ENCODE measurements at places on chromosomes 13 and 19.

- no peak for DNase-seq
Measured at GRCh38 chr13:19607523-19608078, 25.9 kb upstream of the MPHOSPH8 start.

- no peak for DNase-seq
Measured at GRCh38 chr13:51632591-51633362, 48.5 kb downstream of the WDFY2 start.

- no peak for DNase-seq
Measured at GRCh38 chr13:27053210-27053884, 118.3 kb downstream of the USP12 start.

DNA sequence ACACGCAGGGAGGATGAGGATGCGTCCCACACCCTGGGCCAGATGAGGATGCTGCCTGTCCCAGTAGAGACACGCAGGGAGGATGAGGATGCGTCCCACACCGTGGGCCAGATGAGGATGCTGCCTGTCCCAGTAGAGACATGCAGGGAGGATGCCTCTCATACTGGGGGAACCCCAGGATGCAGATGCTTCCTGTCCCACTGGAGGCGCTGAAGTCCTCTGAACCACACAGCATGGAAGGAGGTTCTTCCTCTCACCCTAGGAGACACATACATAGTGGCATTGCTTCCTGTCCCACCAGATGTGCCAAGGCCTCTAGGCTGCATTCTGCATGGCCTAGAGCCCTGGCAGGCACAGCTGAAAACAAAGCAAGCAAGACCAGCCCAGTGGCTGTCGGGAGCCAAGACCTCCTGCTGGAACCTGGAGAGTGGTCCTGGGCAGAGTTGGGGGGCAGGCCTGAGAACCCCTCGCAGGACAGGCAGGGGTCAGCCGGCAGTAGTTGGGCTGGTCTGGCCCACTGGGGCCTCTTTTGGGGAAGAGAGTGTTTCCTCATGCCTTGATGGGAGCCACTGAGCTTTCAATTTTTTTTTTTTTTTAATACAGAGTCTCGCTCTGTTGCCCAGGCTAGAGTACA lies 4.3 kb downstream of the HPN start:
- no peak for DNase-seq

- DNase-seq = no peak
Measured at GRCh38 chr13:51158880-51159518, 47.9 kb upstream of the C13orf42 start.

DNA sequence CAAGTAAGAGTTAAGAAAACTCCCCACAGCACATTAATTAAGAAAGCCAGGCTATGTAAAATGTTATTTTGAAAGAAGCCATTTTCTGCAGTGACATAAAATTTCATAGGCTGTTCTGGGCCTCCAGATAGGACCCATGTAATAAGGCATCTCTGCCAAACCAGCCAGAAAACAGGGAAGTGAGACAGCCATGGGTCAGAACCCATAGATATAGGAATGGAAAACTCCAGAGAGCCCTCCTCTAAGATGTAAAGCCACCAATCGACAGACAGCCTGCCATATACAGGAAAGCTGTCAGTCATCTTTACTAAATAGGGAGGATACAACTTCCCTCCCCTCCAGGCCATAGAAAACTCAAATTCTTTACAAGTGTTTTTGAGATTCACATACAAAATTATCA lies 493.3 kb downstream of the COG6 start:
- no peak for DNase-seq

GRCh38 chr13:98482476-98483444 lies 94.1 kb downstream of the STK24 start:
- DNase-seq = no peak

DNA sequence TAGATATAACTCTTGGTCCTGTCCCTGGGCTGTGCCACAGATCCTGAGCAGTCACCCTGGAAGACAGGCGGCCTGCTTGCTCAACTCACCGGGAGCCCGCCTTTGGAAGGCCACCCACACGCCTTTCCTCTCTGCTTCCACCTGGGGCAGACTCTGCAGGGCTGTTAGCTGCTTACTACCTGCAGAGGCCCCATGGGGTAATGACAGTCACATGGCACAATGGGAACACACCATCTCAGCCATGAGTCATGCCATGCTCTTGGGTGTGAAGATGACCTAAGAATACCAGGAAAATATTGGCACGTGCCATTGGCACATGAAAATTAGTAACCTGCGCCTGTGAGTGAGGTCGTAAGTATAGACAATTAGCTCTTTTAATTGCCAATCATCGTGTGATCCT lies 108.6 kb downstream of the COL4A2 start:
- DNase-seq = no peak

- no peak for DNase-seq
Measured at GRCh38 chr13:20193162-20193906, 596 bp upstream of the GJB2 start.

DNA sequence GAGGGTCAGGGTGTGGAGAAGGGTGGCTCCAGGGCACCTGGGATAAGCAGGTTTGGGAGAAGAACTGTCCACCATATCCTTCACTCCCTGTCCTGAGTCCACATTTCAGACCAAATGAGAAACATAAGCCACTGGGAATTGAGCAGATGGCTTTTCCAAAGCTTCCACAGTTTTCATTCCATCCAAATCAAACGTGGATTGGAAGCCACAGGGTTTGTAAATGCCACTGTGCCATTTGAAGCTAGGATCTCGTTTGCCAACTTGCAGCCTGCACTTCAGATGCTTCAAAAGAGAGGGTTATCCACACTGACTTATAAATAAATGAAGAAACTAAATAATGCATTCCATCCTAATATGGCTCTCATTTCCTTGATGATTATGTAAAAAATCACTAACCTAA lies 81.5 kb downstream of the UQCRFS1 start:
- DNase-seq = no peak

GRCh38 chr19:40415768-40416167 lies 2.6 kb upstream of the PRX start:
- no peak for DNase-seq

DNA sequence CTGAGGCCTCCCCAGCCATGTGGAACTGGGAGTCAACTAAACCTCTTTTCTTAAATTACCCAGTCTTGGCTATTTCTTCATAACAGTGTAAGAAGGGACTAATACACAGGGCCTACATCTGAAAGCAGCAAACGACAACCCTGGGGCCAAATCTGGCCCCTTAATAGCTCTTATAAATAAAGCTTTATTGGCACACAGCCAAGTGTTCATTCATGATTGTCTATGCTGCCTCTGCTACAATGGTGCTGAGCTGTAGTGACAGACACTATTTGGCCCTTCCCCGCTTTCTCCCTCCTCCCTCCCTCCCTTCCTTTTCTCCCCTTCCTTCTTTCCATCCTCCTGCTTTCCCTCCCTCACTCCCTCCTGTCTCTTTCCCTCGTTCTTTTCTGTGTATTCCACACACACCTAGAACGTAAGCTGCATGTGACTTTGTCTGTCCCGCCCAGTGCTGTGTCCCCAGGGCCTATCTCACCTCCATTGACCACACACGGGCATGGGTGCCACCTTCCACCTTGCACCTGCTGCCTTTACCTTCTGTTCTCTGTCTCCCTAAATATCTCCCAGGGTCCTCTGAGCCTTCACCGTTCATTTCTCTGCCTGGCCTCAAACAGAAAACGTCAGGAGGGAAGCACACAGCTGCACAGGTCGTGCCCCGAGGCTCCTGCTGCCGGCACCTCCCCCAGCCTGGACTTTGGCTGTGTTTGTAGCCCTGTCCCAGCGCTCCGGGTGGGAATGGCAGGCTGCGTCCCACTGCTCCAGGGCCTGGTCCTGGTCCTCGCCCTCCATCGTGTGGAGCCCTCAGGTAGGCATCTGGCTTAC lies at the start of gene PROZ:
Gene PROZ, plus strand, starts transcription at position 720 of the 819 bp plus-strand sequence. Its CDS starts 13 bp downstream, at position 733.
- no peak for DNase-seq

DNA sequence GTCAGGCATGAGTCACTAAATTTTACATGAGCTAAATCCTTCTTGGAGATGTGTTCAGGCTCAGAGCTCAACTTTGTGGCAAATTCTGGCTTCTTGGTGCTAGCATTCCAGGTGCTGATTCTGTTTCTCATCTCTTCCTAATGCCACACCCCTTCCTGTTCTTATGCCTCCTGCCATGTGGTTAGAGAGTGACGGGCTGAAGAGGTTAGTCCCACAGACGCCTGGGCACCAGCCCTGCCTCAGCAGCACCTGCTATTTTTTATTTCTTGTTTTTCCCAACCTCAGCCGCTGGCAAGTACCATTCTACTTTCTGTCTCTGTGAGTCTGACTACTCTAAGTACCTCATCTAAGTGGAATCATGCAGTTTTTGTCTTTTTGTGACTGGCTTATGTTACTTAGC lies 329.5 kb downstream of the KCNRG start:
- DNase-seq = no peak

- no peak for DNase-seq
Measured at GRCh38 chr13:48489666-48490065, 43.2 kb downstream of the RCBTB2 start.

DNA sequence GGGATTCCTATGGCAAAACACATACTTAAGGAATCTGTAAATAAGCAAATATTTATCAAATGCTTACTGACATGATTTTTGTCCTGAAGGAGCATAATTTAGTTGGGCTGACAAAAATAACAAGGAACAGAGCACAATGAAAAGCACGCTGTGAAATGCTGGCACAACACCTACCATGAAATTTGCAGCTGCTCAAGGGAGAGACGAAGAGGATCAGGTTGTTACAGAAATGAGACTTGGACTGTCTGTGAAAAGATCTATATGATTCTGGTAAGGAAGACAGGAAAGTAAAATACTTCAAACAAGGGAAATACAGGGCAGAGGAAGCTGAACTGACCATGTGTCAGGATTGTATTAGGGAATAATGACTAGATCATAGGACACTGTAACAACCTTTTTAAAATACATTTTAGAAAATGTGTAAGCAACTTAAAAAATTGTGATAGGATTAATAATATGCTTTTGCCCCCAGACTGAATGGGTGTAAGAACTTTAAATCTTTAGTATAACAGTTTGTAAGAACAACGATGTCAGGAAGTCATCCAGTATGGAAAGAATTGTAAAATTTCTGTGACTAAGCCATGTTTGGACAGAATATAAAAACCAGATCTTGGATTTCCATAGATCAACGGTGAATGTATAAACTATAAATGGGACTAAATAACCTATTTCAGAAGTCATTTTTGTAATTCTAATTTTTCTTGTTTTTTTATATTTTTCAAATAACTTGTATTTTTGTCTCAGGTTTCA lies 1556.0 kb downstream of the EFNB2 start:
- no peak for DNase-seq

GRCh38 chr13:109331011-109331433 lies 455.4 kb downstream of the IRS2 start:
- DNase-seq = no peak

DNA sequence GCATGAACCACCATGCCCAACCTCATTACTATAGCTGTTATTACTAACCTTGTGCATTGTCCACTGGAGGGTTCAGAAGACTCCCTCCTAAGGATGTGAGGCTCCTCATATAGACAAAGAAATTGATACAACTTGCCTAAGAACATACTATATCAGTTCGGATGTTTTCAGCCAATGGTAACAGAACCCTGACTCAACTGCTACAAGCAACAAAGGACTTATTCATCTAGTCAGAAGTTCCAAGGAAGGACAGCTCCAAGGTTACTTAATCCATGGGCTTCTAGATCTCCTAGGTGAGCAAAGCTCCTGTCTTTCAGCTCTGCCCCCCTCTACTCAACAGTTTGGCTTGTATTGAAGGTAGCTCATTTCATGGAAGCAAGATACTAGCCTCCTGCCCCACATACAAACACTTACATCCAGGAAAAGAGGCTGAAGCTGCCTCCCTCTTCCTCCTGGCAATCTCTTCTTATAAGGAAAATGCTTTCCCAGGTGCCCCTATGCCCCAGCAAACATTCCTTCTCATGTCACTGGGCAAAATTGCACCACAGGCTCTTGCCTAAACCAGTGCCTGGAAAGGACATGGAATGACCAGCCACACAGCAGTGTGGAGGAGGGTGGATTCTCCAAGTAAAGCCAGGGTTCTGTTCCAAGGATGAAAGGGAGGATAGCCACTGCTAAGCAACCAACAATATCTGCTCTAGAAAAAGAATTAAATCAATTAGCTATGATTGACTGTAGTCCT lies 497.8 kb downstream of the FOXO1 start:
- DNase-seq = no peak

DNA sequence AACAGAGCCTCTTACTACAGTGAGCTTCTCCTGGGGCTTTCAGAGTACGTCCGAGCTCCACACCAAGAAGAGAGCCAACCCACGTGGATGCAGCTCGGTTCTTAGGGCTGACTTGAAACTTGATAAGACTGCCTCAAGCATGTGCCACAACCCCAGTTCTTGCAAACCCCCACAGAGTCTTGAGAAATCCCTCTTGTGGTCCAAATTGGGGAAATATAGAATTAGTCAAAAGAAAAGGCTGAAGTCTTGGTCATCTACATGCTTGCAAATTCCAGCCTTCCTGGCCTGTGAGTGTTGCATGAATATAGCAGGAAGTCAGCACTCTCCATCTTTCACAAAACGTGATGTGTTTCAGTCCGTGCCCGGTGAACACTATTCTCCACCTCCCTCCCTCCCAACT lies 95.2 kb downstream of the GGACT start:
- no peak for DNase-seq

DNA sequence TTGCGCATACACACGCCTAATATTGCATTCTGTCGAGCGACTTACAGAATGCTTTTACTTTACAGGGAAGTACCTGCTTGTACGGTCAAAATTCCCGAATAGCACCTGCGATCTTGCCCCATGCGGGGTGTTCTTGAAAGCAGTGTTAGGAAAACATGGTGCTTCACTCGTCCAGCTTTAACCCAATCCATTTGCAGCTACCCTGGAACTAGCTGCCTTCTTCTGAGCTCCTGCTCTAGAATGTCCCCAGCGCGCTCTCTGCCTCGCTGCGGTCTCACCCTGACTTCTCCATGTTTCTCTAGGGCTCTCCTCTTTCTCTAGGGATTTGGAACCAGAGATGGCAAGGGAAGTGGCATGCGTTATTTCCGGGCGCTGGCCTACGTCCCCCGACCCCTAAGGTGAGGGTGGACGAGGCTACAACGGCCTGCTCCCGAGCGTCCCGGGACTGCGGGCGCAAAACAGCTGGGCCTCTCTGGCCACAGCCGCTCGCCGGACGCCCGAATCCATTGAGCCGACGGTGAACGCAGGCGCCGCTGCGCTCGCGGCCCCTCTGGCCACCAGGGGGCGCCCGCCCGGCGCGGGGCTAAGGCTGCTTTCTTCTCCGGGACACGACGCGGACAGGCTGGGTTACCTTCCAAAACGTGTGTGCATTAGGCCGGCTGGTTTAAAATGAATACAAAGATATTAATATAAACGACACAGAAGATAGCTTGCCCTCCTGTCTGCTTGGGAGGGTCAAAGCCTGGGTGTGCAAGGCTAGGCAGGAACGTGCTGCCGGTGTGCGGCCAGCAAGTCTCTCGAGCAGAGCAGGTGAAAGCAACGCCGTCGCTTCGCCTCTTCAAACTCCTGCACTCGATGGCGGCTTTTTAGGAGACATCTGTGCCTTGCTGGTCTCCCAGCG lies 1.8 kb upstream of the SPRY2 start:
- peak; percentile 32 for DNase-seq
